ENCODE measurements at places on chromosomes 2 and 18. TPM values are rescaled to one million over a fixed set of nuclear protein-coding genes. Genes with fewer than 3 reads are reported as not detected.

GALNT3 gene
- total RNA-seq, result not detected

TUBA3E gene
- not detected for total RNA-seq

KLHL30 gene
- total RNA-seq, result not detected

SMYD1 gene
- not detected for total RNA-seq

CAVIN2 gene
- 170 TPM for total RNA-seq

PLB1 gene
- total RNA-seq, result under 0.01 TPM

FBXO36 gene
- 1.5 TPM for total RNA-seq

LYPD6 gene
- total RNA-seq, result 15.9 TPM

UGT1A4 gene
- total RNA-seq, result not detected

STEAP3 gene
- total RNA-seq, result 8.6 TPM

IL1F10 gene
- total RNA-seq, result not detected

MSGN1 gene
- not detected for total RNA-seq

Measured in bladder microvascular endothelial cell (primary cell).